ENCODE measurements at places on chromosomes 5 and 9.
A peak's percentile ranks its signal among the peaks of the same experiment; 100 is the strongest.

DNA sequence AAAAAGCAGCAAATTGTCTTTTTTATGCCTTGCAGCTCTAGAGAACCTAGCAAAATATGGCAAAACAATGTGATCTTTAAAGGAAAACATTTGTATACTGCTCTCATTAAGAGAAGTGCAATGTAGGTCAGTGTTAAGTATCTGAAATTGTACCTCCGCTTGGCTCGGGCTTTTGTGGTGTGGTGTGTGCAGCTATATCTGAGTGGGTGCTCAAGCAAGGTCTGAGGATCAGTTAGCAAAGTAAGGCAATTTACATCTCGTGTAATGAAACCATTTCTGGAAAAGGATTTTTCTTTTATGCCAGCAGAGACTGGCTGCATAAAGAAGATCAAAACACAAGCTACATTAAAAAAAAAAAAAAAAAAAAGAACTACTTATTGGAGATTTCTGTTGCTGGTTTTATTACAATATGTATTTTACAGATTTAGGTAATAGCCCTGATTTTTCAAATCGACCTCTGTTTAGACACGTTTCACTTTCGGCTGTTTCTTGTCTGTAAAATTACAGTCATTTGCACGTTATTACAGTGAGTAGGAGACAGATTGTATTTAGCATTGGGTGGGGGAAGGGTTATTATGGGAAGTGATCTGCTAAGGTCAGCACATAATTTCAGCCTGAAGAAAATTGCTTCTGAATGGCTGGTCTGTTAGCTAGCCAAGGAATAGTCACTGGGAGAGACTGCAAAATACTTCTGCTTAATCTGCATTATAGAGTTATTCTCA, 7.9 kb upstream of the ZNF608 start:
- DNase-seq, result no peak

GRCh38 chr5:93704996-93705395, 36.4 kb downstream of the POU5F2 start:
- DNase-seq, result no peak

DNA sequence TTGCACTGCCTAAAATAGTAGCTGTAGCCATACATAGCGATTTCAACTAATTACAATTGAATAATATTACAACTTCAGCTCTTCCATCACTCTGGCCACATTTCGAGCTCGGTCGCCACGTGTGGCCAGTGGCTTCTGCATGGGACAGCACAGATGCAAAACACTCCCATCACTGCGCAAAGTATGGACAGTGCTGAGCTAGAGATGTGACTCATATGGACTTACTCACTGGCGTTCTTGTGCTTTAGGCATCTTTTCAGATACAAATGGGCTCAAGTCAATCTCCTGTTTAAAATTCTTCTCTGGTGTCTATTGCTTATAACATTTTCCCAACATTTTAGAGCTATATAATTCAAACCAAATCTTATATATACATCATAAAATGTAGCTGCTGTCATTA, 222.7 kb downstream of the ELAVL2 start:
- DNase-seq, result no peak

GRCh38 chr5:3364941-3365340, 230.7 kb upstream of the IRX1 start:
- DNase-seq, result no peak

- DNase-seq, result no peak
Measured at GRCh38 chr5:83488271-83488670, 16.7 kb downstream of the VCAN start.

GRCh38 chr5:149922950-149923349, 21.6 kb downstream of the PDE6A start:
- no peak for DNase-seq

GRCh38 chr5:111699976-111700375, 57.0 kb downstream of the NREP start:
- DNase-seq, result no peak

DNA sequence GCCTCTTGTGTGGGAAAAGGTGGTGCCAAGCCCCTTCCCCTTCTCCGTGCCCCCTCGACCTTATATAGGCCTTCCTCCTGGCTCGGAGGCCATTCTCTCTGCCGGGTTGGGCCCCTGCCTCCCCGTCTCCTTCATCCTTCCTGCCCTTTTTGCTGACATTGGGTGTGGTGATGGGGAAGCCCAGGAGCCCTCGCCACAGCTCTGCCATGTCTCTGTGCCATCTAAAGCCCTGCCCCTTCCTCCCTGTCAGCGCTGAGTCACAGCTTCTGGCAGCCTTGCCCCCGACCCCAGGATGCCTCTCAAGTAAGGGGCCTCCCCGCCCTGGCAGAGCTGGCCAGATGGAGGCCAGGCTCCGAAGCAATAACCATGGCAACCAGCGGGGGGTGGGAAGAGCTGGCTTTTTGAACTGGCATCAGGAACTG, 30.4 kb downstream of the JADE2 start:
- DNase-seq, result peak; percentile 4

DNA sequence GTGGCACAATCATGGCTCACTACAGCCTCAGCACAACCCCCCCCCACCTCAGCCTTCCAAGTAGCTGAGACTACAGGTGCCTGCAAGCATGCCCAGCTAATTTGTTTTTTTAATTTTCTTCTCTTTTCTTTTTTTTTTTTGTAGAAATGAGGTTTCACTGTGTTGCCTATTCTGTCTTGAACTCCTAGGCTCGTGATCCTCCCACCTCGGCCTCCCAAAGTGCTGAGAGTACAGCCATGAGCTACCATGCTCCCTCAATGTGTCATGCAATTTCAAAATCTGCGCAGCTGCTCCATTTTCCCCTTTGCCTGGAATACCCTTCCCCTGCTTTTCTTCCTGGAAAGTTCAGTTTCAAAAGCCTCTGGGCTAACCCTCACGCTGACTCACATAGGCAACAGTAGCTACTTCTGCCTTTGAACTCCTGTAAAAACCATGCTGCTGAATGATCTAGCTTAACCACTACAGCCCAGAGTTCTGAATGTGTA, 71.0 kb upstream of the IL7R start:
- DNase-seq, result no peak

DNA sequence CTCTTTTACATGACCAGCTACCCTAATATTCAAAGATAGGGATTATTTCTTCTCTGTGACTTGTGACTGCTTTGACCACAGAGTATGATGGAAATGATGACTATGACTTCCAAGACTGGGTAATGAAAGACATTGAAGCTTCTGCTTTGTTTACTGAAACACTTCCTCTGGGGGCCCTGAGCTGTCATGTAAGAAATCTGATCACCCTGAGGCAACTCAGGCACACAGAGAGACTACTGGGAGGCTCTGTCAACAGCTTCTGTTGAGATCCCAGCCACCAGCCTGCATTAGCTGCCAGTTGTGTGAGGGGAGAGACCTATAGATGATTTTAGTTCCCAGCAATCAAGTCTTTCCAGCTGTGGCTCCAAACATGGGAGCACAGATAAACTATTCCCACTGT, 76.5 kb downstream of the KCTD16 start:
- DNase-seq, result no peak

DNA sequence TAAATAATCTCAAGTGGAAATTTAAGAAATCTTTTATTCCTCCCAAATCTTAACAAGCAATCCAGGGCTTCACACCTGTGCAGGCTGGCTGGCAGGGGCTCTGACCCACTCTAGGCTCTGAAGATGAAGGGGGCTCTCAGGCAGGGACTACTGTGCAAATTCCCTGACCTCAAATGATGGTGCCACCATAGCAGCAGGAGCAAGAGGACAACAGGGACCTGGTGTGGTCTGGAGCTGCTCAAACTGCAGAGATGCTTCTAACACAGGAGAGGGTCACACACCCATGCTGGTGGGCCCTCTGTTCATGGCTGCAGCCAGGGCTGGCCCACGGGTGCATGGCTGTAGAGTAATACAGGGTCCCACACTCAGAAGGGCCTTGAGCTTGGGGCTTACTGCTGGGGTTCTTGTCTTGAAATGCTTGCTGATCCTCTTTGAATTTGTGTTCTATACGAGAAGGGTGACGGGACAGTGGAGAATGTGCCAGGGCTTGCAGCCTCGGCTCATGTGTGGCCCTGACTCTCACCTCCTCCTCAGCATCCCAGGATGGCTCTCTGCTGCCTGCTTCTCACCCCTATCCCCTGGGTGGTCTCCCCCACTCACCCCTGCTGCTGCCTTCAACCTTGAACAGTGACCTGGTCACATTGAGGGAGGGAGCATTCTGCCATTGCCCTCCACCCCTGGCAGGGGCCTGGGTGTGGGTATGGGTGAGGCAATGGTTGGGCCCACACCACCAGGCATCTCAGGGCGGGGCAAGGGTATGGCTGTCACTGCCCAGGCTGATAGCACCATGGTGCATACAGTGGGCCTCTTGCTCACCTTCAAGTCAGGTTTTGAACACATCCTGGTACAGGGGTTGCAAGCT, 191.7 kb downstream of the FSTL4 start:
- DNase-seq, result no peak

DNA sequence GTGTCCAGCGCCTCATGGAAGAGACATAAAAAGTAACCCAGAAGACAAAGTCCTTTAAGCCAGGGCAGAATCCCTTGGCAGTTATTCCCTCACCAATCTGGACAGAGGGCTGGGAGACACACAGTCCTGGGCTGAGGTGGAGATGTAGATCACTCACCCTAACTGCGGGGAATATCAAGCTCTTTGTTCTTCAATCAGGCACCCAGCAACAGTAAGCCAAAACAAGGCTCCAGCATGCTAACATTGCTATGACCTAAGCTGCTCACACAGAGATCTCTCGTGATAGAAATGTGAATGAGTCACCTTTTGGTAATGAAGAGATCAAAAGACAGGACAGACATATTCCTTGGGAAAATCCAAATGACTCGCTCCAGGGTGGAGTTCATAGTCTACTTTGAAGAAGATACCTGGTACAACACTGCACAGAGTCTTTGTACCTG, 101.3 kb downstream of the FBN2 start:
- DNase-seq, result no peak

DNA sequence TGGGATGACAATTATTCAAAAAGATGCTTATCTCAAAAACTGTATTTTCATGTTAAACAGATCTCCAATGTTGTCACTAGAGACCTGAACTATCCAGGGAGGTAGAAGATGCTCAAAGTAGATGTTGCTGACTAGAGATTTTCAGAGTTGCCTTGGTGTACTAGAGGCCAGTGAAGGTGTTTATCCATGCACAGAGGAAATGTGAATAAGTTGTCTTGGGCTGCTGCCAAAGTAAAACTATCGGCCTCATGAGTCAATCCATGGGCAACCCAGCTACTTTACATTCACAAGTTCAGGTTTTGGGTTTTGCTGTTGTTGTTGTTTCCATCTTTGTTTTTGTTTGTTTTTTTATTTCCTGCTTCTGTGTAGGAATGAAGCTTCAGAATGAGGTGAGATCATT, 141.1 kb upstream of the RANBP3L start:
- no peak for DNase-seq

GRCh38 chr5:110545716-110546115, 180.8 kb downstream of the TMEM232 start:
- DNase-seq, result no peak

DNA sequence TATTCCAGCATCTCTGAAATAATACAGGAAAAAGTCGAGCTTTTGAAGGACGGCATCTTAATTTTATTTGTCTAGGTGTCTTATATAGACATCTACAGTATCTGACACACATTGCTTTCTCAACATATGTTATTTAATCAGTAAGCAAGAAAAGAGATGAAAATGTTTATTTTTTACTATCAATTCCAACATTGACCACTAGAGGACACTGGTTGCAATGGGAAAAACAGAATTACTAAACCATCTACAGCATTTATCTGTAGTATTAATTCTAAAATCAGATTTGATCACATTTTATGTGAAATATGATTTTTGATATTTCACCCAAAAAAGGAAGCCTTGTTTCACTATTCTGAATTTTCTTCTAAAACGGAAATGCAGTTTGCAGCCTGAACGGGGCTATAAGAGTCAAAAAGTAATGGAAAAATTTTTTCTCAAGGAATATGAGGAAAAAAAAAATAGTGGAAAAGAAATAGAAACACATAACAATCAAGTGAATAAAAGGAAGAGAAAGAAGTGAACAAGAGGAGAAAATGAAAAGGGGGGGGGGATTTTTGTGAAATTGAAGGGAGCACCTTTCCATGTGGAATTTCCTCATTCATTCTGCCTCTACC, 98.6 kb downstream of the OSTF1 start:
- peak; percentile 41 for DNase-seq

GRCh38 chr9:3955305-3955687, 344.6 kb downstream of the GLIS3 start:
- no peak for DNase-seq

GRCh38 chr5:74870299-74871067, 4.3 kb upstream of the FAM169A start:
- DNase-seq, result no peak

GRCh38 chr5:36230151-36230790, 11.5 kb downstream of the NADK2 start:
- DNase-seq, result no peak

GRCh38 chr9:16316456-16316855, 554.0 kb downstream of the BNC2 start:
- no peak for DNase-seq

DNA sequence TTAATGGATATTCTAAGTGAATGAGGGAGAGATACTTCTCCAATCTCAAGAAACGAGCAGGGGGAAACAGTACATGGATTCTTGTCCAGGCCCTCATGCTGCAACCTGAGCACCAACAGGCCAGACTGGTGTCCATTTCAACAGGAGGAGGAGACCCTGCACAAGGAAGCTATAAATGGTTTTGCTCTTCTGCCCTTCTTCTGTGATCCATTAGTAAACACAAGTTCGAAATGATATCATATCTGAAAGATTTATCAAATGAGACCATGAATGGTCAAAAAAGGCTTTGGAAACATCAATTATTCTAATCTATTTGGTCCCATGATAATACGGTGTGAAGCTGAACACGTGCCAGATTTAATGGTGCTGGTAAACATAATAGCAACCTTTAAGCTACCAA, 109.8 kb downstream of the NR6A1 start:
- no peak for DNase-seq

DNA sequence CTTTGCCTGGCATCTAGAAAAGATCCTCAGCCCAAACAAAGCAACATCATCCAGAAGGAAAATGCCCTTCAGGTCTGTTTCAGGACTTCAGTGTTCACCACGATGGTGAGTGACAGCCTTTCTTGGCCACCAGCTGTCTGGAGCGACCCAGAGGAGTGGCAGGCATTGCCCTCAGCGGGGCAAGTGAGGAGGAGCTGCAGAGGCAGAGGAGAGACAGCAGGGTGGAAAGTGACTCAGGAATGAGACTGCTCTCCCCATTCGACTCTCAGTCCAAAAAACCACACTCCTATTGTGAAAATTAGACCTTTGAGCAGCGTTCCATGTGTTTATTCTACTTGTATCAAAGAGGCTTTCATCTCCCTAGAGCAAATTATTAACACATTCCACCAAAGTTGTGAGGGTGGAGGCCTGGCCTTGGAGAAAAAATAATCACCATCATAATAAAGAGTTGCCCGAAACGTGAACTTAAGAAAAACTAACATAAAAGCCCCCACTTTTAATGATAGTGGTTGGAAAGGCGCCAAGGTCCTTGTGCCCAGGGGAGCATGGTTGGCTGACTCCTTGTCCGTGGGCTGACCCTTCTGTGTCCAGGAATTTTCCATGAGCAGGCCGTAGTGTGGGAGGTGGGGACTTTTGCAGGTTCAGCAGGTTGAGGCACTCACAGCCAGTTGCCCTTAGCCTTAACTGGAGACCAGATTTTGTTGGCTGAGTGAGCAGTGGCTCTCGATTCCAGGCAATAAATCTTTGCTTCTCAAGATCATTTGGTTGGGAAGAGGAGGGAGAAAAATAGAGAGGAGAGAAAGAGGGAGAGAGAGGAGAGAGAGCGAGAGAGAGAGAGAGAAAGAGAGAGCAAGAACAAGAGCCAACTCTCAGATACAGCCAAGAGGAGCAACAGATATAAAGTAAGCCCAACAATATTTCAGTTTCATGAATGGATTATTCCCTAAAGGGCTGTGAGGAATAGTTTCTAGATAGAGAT, 125.9 kb upstream of the ANKRD55 start:
- DNase-seq, result no peak
